Stimulated activated effector memory CD8-positive, alpha-beta T cell treated with anti-CD3 and anti-CD28 coated beads, Interleukin-12 subunit alpha, Interleukin-12 subunit beta, amount 100 ng/mL, for 72 hours (primary cell): ENCODE measurements at places on chromosomes 11 and 22.

- DNase-seq, result no peak
Observed at GRCh38 chr11:45766469-45766868, 38.5 kb upstream of the SLC35C1 start.

- no peak for DNase-seq
Observed at GRCh38 chr11:61963282-61964057, 4.0 kb downstream of the FTH1 start.

- no peak for DNase-seq
Observed at GRCh38 chr11:42720716-42721563, 590.9 kb upstream of the API5 start.

- no peak for DNase-seq
Observed at GRCh38 chr11:18011633-18012032, 1.2 kb downstream of the SERGEF start.

DNA sequence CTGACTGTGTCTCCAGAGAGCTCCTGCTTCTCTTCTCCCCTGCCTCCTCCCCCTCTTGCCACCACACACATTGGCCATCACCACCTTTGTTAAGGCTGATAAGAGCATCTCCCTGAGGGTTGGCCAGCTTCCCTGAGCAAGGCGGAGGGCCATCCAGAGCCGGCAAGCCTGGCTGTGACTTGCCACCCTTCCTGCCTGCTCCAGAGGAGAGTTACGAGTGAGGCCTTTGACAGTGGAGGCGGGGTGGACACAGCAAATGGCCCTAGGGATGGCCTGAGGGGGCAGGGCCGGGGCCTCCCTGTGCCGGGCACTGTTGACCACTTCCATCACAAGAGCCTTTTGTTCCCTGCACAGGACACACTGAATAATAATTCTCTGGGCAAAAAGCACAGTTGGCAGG lies 5.4 kb downstream of the FREY1 start:
- no peak for DNase-seq

- DNase-seq, result no peak
Observed at GRCh38 chr22:38477585-38477984, 9.7 kb downstream of the KDELR3 start.

DNA sequence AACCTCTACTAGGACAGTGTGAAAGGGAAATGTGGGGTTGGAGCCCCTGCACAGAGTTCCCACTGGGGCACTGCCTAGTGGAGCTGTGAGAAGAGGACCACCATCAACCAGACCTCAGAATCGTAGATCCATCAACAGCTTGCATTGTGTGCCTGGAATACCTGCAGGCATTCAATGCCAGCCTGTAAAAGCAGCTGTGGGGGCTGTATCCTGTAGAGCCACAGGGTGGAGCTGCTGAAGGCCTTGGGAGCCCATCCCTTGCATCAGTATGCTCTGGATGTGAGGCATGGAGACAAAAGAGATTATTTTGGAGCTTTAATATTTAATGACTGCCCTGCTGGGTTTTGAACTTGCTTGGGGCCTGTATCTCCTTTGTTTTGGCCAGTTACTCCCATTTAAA lies 46.3 kb downstream of the PGR start:
- no peak for DNase-seq

GRCh38 chr11:97157221-97157740 lies 767.5 kb downstream of the JRKL start:
- DNase-seq, result no peak

- no peak for DNase-seq
Observed at GRCh38 chr11:94830722-94831510, 62.8 kb downstream of the AMOTL1 start.

DNA sequence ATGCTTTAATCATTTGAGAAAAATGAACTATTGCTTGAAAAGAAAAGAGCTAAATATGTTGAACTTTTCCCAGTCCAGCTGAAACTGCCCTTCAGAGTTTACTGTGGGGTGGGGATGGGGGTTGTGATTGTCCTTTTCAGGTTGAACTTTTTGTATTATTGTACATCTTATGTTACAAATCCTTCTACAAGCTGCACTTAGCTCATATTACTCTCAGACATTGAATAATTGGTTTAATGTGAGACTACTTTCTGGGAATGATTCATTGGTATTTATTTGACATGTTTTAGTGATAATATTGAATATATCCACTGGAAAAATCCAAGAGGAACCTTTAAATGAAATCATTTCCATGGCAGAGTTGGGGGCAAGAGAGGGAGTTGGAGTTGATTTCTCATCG lies 84.9 kb downstream of the ATXN10 start:
- no peak for DNase-seq

DNA sequence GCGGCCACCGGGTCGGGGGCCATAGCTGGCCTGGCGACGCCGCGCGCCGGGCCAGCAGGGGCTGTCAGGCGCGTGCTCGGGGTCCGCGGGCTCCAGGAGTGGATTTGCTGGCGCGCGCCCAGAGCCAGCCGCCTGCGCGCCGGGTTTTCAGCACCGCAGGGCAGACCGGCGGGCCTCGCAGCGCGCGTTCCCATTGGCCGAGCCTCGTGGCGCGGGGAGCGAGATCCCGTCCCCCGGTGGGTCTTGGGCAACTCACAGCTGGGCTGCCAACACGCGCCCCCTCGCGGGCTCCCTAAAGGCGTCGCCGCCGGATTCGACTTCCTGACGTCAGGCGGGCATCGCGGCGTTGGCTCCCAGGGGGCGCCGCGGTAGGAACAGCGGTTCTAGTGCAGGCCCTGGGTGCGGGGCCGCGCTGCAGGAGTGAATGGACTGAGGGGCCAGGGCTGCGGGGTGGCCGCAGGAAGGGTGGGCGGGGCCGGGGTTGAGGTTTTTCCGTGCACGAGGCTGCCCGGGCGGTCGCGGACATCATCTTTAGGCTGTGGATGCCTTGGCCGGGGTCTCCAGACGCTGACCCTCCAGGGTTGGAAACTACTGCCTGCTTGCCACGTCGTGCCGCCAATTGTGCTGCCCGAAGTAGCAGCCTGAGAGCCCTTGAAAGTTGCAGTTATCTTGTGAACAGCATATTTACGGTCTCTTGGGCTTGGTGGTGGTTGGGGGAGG lies at the start of gene FADS1:
FADS1 (minus strand) TSS at position 268 of the 720 bp plus-strand sequence; CDS start at position 194, 74 bp downstream.
- peak; percentile 70 for DNase-seq

DNA sequence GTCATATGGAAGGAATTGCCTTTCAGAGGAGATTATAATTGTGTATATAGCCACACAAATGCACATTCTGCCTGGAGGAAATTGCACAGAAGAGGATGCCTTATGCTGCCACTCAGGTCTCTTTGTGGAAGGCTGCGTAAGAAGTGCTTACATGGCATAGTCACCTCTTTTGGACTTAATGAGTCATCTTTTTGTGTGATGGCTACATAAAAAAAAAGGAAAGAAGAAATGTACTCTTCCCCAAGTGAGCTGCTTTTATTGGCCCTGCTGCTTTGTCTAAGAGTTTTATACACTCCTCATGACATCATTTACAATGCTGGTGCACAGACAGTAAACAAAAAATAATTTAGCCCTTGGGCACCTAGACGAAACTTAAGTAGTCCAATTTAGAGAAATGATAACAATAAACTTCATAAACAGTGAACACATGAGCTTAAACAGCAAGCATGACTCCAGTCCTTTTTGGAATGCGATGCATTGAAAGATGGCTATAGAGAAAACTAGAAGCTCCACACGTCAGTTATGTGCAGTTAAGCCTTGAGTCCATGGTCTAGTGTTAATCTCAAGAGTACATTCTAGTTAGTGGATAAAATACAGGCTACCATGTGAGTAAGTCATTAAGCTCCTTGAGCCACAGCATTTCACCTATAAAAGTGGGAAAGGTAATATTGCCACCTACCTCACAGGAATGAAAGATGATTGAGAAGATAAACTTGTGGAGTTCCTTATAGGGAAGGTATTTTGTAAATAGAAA lies 12.0 kb downstream of the CSTPP1 start:
- DNase-seq, result no peak

DNA sequence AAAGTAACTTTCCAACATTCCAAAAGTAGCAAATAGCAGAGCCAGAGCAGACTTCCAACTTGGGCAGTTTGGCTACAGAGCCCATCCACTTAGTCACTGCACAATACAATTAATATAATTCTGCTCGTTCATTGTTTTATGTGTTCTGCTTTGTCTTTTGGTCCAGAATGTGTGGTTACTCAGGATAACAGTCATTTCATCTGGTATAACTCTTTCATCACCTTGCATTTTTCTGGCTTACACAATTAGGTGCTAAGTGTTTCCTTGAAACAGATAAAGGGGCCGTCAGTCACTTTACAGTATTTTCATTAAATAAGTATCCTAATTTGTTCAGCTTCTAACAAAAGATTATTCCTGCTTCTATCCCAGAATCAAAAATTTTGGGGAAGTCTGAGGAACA lies 87.2 kb downstream of the LARGE2 start:
- no peak for DNase-seq

DNA sequence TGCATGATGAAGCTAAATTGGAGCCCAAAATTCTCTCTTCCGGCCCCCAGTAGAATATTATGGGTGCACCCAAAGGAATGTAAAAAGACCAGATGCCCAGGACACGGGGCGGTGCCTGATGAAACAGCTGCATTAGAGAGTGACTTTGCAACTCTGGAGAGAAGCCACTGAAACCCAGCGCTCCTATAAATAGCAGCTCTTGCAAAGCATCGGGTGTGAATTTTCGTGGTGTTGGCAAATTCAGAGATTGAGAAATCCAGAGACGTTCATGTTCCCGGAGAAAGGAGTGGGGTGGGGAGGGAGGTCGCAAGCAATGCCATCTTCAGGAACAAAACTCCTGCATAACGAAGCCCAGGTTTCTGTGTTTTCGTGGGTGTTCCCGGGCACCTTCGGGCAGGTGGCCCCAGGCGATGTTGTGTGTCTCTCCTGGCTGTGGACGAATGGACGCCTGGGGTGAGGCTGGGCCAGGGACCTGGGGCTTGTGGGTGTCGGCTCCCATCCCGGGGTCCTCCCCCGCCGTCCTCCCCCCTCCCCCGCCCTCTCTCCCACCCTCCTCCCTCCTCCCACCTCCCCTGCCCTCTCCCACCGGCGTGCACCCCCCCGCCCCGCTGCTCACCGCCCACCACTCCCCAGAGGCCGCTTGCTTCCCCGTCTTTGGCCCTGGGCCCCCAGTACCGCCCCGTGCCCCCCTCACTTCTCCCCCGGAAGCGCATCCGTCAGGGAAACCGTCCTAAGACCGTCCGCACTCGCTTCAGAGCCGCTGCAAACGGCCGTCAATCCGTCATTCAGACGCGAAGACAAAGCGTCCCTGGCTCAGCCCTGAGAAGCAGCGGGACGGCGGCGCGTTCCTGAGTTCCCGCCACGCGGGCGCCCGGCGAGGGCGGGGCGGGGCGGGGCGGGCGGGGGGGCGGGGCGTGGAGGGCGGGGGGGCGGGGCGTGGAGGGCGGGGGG lies 26.7 kb upstream of the TOLLIP start:
- peak; percentile 73 for DNase-seq

GRCh38 chr11:72740562-72741428 lies 11.4 kb downstream of the ARAP1 start:
- DNase-seq, result no peak

GRCh38 chr11:114059278-114059983 lies at the start of gene ZBTB16:
TSS of gene ZBTB16 (plus strand) at chr11:114059711. CDS start at chr11:114063301, 3,590 bp downstream.
- DNase-seq, result no peak

GRCh38 chr11:44116234-44116830 lies 20.9 kb downstream of the EXT2 start:
- no peak for DNase-seq

DNA sequence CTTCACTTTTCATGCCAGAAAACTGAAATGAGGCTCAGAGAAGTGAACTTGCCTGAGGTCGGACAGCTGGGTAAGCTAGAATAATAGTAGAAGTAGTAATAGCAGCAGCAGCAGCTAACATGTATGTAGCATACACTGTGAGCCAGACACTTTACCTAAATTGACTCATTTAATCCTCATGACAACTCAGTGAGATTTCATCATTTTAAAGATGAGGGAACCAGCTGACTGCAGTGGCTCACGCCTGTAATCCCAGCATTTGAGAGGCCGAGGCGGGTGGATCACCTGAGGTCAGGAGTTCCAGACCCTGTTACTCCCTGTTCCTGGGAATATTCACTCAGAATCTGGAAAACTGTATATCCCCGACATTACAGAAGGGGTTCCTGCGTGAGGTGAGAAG lies 154.5 kb downstream of the DBX1 start:
- DNase-seq, result no peak

- no peak for DNase-seq
Observed at GRCh38 chr11:34052608-34053160, 1.2 kb downstream of the CAPRIN1 start.

DNA sequence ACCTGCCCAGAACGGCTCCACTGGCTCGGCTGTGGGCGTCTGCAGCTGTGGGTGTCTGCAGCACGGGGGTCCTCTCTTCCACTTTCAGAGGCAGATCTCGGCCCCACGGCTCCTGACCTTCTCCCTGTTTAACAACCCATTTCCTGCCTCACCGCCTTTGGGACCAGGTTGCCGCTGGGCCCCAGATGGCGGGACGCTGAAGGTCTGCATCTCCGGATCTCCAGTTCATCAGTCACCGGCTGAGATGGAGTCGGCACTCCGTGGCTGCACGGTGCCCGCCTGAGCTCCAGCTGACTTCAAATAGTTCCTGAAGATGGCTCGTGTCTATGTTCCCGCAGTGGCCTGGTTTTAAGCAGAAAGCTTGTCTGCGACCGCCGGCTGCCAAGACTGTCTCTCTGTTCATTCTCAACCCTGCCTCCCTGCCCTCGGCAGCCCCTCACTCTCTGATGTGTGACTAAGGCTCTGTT lies 475.9 kb downstream of the BRD1 start:
- DNase-seq, result no peak

DNA sequence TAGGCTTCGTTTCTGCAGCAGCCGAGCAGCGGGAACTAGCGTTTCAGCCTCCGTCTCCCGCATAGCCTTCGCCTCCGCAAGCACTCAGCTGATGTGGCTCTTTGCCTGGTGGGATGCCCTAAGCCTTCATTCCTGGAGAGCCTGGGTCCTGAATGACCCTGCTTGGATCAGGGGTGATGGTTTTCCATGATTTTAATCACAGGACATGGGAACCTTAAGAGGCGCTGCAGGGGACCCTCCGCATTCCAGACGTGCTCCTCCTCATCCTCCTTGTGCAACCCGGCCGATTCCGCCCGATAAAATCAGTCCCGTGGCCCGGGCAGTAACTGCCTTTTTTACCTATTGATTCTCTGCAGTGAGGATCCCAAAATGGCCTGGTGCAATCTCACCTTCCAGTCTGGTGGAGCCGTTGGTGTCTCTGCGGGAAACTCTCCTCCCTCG lies 8.2 kb downstream of the C11orf21 start:
- peak; percentile 43 for DNase-seq

- DNase-seq, result no peak
Observed at GRCh38 chr11:8567602-8568198, 26.3 kb downstream of the STK33 start.

DNA sequence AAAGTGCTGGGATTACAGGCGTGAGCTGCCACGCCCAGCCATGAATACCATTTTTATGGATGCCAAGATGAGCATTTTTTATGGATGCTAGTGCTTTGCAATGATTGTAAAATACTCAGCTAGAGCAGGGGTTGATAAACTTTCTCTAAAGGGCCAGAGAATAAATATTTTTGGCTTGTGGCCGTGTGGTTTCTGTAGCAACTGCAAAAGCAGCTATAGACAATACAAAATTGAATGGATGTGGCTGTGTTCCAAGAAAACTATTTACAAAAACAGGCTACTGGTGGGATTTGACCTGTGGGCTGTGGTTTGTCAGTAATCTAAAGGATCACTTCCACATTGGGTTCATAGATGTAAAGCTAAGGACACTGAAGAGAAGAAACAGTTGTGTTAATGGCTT lies 56.0 kb downstream of the COMMD9 start:
- no peak for DNase-seq

GRCh38 chr11:84518631-84519183 lies 1108.4 kb downstream of the DLG2 start:
- DNase-seq, result no peak
